Stimulated activated memory B cell treated with anti-CD40 and anti-IgM and Interleukin-4, amounts not matched to agents 10 μg/mL and 1 μg/mL and 100 μg/mL, for 72 hours (primary cell): ENCODE measurements at places on chromosomes 6 and 20.

GRCh38 chr6:26025047-26025893, 62.0 kb upstream of the HFE start:
- peak overlapping the region; percentile 85 for H3K27ac ChIP-seq
- H3K27me3 ChIP-seq: no peaks in the 10 kb centered on the region
- H3K4me3 ChIP-seq: peak overlapping the region; percentile 79
- no peaks in the 10 kb centered on the region for H3K36me3 ChIP-seq
- peaks cover 25% of the 10 kb centered on the region for H3K4me1 ChIP-seq

DNA sequence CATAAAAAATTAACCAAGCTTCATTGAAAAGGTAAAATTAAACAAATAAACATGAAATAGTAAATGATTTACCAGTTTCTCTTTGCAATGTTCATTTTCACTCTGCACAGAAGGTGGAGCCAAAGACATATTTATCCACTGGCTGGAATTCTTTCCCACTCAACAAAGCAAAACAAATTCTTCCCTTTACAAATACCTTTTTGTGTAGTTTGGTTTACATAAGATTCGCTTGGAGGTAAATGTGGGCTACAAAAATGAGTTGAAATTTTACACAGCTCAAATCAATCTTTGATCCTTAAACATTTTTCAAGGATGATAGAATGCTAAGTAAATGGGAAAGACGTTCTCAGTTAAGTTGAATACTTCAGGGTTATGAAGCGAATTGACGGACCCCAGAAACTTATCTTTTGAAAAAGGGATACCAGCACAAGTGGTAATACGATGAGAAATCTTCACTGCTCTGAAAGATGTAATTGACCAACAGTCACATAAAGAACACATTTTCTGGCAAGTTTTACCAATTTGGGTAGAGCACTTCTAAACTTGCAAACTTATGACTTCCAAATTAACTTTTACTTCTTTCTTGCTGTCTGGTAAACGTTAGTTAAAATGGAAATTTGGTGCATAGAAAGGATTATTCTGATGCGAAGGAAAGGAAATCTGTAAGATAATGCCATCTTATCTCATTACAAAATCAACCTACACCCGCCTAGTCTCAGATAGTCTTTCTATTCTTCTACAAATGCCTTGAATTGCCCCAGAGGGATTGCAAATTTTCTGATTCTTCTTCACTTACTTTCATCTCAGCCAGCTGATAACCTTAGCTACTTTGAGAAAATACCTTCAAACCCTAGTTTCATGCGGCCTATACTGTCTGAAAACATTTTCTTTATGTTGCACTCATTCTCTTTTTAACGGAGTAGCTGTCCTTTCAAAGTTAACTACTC, 4.7 kb upstream of the GJA1 start:
- H3K36me3 ChIP-seq: no peaks in the 10 kb centered on the region
- no peak overlapping the region for H3K4me3 ChIP-seq
- no peaks in the 10 kb centered on the region for H3K4me1 ChIP-seq
- peaks cover 9% of the 10 kb centered on the region for H3K27me3 ChIP-seq
- ATAC-seq: no peak

GRCh38 chr20:43579861-43580793, 10.6 kb upstream of the IFT52 start:
- H3K27me3 ChIP-seq: no peaks in the 10 kb centered on the region
- H3K36me3 ChIP-seq: no peaks in the 10 kb centered on the region
- no peak overlapping the region for H3K4me3 ChIP-seq
- ATAC-seq: no peak
- no peaks in the 10 kb centered on the region for H3K4me1 ChIP-seq
- H3K27ac ChIP-seq: no peak overlapping the region

- no peak overlapping the region for H3K4me3 ChIP-seq
- no peaks in the 10 kb centered on the region for H3K4me1 ChIP-seq
- no peak for ATAC-seq
- no peaks in the 10 kb centered on the region for H3K27me3 ChIP-seq
These were observed 175.5 kb downstream of the BTBD3 start for GRCh38 chr20:12093057-12093796.

DNA sequence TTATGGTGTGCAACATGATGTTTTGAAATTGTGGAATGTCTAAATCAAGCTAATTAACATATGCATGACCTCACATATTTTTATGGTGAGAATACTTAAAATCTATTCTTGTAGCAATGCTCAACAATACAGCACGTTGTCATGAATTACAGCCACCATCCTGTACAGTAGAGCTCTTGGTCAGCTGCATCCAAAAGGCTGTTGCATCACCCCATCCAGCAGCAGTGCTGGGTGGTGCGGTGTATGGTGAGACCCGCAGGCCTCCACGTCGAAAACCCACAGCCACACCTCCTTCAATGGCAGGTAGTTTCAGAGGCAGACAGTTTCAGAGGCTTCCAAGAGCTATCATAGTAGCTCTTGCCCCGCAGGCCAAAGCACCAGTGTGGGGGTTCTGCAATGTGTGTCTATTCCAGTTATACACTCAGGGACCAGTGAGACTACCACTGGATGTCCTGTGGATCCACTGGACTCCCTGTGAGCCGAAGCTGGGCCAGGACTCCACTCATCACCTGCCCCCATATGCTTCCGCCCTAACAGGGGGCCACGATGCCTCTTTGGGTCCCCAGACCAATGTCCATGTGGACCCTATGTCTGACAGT, 23.4 kb downstream of the PACSIN1 start:
- no peaks in the 10 kb centered on the region for H3K36me3 ChIP-seq
- no peak overlapping the region for H3K4me3 ChIP-seq
- ATAC-seq: no peak
- H3K27me3 ChIP-seq: no peaks in the 10 kb centered on the region

GRCh38 chr20:43749734-43750294, 23.0 kb upstream of the GTSF1L start:
- no peaks in the 10 kb centered on the region for H3K27me3 ChIP-seq
- no peak for ATAC-seq
- peaks cover 37% of the 10 kb centered on the region for H3K4me1 ChIP-seq

GRCh38 chr6:149337320-149337719, 19.8 kb downstream of the TAB2 start:
- peaks cover 25% of the 10 kb centered on the region for H3K36me3 ChIP-seq
- H3K27ac ChIP-seq: peak overlapping the region; percentile 5
- no peak overlapping the region for H3K4me3 ChIP-seq
- no peaks in the 10 kb centered on the region for H3K27me3 ChIP-seq

DNA sequence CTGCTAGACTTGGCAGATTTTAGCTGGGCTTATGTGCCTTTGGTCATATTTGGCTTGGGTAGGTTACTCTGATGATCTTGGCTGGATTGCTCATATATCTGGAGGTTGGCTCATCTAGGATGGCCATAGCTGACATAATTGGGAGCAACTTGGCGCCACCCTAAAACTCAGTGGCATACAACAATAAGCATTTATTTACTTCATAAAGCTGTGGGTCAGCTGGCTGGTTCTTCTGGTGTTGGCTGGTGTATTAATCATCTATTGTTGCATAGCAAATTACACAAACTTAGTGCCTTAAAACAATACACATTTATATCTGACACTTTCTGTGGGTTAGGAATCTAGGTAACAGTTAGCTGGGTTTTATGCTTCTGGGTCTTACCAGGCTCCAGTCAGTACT, 297.3 kb upstream of the JAG1 start:
- no peaks in the 10 kb centered on the region for H3K27me3 ChIP-seq
- H3K4me3 ChIP-seq: no peak overlapping the region
- no peak for ATAC-seq
- no peaks in the 10 kb centered on the region for H3K36me3 ChIP-seq
- no peaks in the 10 kb centered on the region for H3K4me1 ChIP-seq

GRCh38 chr6:24249926-24250325, 107.9 kb downstream of the DCDC2 start:
- H3K4me3 ChIP-seq: no peak overlapping the region
- ATAC-seq: no peak
- no peaks in the 10 kb centered on the region for H3K36me3 ChIP-seq
- no peaks in the 10 kb centered on the region for H3K4me1 ChIP-seq
- no peak overlapping the region for H3K27ac ChIP-seq

DNA sequence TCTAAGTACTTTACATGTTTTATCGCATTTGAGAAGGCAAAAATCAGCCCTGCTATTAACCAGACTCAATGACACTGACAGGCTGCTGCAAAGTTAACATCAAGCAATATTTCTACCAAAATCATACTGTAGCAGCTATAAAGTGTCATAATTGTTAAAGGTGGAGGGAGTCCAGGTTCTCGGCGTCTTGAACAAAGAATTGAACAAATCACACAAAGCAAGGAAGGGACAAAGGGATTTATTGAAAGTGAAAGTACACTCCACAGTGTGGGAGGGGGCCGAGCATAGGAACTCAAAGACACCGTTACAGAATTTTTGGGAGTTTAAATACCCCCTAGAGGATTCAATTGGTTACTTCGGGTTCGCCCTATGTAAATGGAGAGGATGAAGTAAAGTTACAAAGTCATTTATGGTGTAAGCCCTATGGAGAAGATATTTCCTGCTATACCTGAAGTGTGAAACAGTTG, 12.9 kb upstream of the ZNF391 start:
- H3K27ac ChIP-seq: no peak overlapping the region
- H3K36me3 ChIP-seq: no peaks in the 10 kb centered on the region
- peaks cover 42% of the 10 kb centered on the region for H3K27me3 ChIP-seq
- ATAC-seq: no peak
- no peak overlapping the region for H3K4me3 ChIP-seq
- H3K4me1 ChIP-seq: peaks cover 15% of the 10 kb centered on the region

DNA sequence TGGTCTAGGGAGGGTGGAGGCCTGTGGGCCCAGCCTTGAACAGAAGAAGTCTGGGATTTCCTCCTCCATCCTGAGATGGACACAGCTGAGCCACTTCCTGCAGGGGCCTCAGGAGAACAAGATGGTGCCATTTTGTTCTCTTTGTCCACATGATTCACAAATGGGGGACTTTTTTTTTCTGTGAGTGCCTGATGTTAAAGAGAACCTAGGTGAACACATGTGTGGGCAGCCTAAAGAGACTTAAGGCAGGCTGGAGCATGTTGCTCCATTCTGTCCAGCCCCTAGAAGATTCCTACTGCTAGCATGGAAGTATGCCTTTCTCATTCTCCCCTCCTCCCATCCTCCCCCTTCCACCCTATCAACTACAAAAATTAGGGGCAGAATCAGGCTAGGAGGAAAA, 49.3 kb upstream of the KIF16B start:
- H3K36me3 ChIP-seq: no peaks in the 10 kb centered on the region
- no peak for ATAC-seq
- H3K4me1 ChIP-seq: no peaks in the 10 kb centered on the region

GRCh38 chr20:54605319-54605718, 129.9 kb downstream of the DOK5 start:
- no peaks in the 10 kb centered on the region for H3K36me3 ChIP-seq
- no peaks in the 10 kb centered on the region for H3K27me3 ChIP-seq
- H3K4me3 ChIP-seq: no peak overlapping the region

GRCh38 chr6:48183178-48183577, 72.2 kb upstream of the PTCHD4 start:
- H3K4me3 ChIP-seq: no peak overlapping the region
- H3K36me3 ChIP-seq: no peaks in the 10 kb centered on the region
- H3K27me3 ChIP-seq: no peaks in the 10 kb centered on the region
- H3K27ac ChIP-seq: no peak overlapping the region
- no peak for ATAC-seq

DNA sequence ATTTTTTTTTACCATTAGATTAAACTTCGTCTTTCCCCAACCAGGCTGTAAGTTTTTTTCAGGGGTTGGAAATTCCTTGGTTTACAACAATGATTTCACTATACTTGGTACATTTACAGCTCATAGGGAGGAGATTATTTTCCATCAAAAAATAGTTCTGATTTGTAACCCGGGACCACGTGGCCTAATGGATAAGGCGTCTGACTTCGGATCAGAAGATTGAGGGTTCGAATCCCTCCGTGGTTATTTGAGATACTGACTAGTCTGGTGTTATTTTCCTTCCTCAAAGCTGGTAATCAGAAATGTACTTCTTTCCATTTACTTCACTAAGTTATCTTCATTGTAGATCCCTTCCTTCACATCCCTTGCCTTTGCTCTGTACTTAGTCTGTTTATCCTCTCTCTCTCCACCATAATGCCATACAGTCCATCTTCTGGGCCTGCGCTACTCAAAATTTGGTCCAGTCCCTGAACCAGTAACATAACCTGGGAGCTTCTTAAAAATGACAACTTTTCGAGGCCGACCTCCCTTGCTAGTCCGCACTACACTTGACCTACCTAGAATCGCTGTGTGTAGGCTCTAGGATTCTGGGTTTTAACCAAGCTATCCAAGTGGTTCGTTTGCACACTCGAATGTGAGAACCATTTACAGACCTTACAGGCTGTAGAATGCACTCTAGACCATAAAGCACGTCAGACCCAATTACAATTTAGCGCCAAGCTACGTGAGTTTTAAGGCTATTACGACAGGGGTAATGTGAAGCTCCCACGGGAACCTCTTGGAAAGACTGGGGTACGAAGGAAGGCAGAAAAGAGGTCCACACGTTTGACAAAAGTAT, 42.1 kb upstream of the BTN3A2 start:
- peak overlapping the region; percentile 5 for H3K27ac ChIP-seq
- H3K4me3 ChIP-seq: peak overlapping the region; percentile 69
- ATAC-seq: no peak
- H3K36me3 ChIP-seq: no peaks in the 10 kb centered on the region

DNA sequence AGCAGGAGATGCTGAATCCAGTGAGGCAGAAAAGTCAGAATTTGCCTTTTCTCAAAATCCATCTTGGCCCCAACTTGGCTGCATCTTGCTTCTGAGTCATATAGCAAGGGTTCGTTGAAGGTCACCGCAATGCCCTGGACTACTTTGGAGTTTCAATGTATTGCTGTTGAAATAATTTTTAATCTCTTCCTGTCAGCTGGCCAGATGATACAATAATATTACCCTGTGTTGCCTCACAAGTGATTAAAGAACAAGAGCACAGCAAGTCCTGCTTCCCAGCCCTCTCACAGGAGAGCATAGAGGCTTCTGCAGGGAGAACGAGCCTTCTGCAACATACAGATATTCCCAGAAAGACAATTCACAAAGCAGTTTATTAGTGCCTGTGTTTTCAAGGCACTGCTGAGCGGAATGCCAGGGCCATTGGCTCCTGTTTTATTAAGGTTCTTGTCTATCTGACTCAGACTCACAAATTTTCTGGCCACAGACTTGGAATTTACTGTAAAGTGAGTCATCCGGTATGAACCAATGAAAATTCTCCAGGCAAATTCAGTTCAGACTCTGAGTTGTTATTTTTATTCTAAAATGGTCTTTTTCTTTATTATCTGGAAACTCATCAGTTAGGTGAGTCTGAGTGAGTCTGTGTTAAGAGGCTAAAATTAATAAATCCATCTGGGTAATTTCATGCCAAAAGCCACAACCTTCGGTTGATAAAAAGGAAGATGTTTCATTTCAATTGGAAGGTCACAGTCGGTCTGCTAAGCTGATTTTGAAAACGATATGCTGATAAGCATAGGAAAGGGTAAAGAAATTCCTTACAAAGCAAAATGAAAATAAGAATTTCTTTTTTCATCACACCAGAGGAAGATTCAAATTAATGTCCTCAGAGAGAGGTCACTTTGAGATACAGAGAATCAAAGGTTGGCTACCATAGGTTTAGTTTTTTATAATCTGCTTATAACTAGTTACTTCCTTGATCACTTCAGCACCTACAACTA, 289.4 kb upstream of the STXBP5 start:
- ATAC-seq: no peak
- no peaks in the 10 kb centered on the region for H3K4me1 ChIP-seq
- no peaks in the 10 kb centered on the region for H3K36me3 ChIP-seq

- no peaks in the 10 kb centered on the region for H3K27me3 ChIP-seq
- peaks cover 34% of the 10 kb centered on the region for H3K36me3 ChIP-seq
- peaks cover 4% of the 10 kb centered on the region for H3K4me1 ChIP-seq
- H3K4me3 ChIP-seq: no peak overlapping the region
- no peak for ATAC-seq
- H3K27ac ChIP-seq: no peak overlapping the region
These were observed 188.8 kb downstream of the TMEM242 start for GRCh38 chr6:157134402-157135047.
